Esophagus squamous epithelium (tissue), 5 donors: ENCODE measurements at places on chromosomes 13 and 19.

- no peak for DNase-seq
Observed at GRCh38 chr13:30129411-30129810, 177.9 kb downstream of the KATNAL1 start.

GRCh38 chr13:91295712-91296410, 51.6 kb upstream of the MIR17HG start:
- no peak for DNase-seq

DNA sequence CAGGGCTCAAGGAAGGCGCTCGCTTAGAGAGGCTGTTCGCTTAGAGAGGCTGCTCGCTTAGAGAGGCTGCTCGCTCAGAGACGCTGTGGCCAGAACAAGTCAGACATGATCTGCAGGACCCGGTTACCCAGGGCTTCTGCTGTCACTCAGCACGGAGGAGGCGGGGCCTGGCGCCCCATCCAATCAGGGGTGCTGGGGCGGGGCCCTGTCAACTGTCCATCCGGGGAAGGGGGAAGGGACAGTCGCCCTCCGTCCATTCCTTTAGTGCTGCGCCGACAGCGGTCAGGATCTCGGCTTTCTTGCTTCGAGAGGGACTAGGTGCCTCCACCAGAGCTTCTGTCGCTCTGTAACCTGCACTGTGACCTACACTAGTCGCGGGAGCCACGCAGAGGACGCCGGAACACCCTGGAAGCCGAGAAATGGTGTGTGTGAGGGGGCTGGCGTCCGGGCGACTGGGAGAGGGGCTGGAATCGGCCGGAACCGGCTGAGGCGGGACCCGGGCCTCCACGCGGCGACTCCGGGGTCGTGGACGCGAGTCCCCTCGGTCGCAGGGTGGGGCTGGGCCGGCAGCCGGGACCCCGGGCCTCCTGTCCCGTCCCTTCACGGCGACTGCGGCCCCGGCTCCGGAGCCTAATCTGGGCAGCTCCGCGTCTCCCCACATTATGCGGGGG, at the start of gene ZNF440:
TSS of gene ZNF440 (plus strand) at position 245 of the 671 bp plus-strand sequence. CDS start at position 420, 175 bp downstream.
- DNase-seq = peak; percentile 73

GRCh38 chr13:23081220-23081619, 99.6 kb upstream of the SGCG start:
- DNase-seq = no peak

DNA sequence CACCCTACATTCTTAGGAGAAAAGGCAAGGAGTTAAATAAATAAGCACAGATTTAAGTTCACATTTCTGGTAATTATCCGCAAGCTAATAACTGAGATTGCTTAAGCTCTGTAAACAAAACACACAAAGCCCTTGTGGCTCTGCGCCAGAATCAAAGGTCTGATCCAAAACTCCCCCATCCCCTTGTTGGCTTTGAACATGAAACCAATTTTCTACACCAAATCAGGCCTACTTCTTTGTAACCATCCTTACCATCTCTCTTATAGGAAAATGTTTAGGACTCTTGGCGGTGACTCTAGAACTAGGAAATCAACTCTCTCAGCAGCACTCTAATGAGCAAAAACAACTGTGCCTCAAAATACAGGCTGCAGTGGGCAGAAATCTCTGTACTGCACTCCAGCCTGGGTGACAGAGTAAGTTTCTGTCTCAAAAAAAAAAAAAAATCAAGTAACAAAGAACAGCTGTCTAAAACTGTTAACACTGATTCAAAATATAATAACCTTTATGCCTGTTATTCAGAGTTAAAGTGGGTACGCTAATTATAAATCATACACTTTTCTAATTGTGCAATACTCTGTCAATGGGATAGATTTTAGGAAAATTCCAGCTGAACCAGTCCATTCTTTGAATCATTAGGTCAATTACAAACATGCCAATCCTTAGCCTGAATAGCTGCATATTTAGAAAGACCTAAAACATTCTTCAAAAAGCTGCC, 25.8 kb downstream of the ABCC4 start:
- no peak for DNase-seq

- DNase-seq = no peak
Observed at GRCh38 chr13:73822668-73823592, 311.3 kb downstream of the KLF12 start.

- DNase-seq = no peak
Observed at GRCh38 chr13:43389573-43389972, 366.2 kb downstream of the DNAJC15 start.

DNA sequence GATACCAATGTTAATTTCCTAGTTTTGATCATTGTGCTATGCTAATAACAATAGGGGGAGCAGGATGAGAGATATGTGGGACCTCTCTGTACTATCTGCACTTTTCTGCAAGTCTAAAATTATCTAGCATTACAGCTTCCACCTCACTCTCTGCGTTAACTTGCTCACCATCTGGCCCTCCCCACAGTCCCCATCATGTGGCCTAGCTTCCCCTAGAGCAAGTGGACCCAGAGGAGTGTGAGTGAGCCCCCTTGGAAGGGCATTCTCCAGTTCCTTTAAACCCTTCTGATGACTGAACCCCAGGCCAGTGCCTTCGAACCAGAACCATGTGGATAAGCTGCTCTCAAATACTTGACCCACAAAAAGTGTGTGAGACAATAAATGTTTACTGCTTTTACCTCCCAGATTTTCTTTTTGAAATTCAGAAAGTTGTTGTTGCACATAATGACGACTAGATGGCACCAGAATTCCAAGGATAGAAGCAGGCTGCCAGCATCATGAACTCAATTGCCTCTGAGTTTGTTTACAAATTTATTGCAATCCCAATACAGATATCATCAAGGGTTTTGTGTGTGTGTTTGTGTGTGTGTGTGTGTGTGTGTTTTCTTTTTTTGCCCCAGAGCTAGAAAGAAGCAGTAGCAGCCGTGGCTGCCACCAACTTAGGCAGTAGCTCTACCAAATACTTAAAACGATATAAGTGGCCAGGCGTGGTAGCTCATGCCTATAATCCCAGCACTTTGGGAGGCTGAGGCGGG, 49.0 kb upstream of the ZNF780A start:
- DNase-seq = no peak

DNA sequence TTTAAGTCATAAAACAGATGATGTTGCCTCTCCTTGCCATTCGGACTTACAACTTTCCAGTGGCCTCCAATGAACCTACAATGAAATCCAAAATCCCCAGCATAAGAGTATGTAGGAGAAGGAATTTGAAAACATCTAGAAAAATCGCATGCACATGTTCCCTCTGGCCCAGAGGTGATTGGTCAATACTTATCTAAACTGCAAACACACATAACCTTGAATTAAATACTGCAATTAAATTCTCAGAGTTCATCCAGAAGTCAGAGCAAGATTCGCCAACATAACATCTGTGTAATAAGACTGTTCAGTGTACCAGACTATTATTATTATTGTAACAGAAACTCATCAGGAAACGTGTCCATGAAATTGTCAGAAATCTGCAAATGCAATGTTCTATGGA, 82.2 kb upstream of the USP29 start:
- no peak for DNase-seq

DNA sequence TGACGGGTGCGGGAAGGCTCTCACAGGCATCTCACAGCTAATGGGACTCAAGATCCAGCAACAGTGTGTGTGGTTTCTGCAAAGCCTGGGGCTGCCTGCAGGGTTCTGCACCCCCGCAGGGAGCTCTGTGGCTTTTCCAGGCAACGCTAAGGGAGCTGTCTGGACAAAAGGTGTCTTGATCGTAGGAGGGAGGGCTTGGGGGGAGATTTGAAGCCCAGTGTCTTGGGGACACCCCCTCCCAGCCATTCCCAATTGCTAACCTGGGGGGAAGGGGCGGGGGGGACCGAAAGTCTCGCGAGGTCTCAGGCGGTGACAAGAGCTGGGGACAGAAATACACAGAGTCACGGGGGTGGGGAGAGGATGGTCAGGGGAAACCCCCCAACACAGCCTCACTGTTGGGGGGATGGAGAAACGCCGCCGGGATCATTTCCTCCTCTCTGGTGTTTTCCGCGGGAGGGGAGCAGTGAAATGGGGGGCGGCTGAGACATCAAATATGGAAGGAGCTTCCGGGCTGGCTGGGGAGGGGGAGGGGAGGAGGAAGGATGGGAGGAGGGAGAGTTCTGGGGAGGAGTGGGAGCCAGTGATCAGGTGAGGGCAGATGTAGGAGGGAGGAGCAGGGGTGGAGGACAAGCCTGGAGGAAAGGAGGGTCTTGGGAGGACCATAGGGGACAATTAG, 13.3 kb downstream of the KCNC3 start:
- DNase-seq = no peak

DNA sequence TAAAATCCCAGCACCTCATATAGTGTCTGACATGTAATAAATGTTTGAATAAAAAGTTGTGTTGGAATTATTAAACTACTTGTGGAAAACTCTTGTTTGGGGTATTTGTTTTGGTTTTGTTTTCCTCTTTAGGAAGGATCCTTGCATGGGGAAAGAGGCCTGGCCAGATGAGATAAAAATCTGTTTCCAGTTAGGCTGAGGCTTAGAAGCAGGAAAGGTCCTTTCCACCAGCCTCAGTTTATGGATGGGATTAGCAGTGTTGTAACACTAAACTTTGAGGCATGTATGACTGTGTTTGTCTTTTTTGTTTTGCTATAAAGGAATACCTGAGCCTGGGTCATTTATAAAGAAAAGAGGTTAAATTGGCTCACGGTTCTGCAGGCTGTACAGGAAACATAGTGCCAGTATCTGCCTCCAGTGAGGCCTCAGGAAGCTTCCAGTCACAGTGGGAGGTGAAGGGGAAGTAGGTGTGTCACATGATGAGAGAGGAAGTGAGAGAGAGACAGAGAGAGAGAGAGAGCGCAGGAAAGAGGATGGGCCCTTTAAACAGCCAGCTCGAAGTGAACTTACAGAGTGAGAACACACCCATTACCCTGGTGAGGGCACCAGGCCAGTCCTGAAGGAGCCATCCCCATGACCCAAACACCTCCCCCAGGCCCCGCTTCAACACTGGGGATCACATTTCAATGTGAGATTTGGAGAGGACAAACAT, 21.6 kb downstream of the SPATA13 start:
- DNase-seq = no peak

DNA sequence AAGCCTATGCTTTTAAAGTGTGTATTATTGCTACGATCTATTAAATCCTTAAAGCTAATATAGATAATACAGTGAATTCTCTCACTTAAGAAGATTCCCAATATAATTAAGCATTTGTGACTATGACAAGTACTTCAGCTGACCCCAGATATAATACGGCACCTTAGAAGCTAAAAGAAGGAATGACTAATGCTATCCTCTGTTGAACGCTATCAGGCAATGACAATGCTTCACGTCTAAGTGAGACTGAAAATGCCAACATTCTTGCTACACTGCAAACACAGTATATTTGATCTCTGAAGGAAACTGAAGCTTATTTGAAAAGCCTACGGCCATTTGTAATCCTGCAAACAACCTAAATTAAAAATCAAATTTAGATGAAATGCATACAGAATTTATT, 19.7 kb downstream of the VWA8 start:
- DNase-seq = no peak

DNA sequence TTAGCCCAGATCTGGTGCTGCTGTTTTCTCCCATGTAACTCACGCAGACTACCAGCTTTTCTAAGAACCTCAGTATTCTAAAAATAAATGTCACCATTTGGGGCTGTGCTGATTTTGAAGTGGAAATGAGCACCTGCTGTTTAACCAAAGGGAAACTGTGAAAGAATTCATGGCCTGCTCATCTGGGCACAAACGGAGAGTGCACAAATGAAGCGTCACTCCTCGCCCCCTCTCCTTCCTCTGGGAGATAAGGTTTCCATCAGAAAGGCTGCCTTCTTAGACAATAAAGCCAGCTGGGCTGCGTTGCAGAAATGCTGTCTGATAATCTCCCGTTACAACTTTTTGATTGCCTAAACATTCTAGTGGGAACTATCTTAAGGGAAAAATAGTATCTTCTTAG, 73.7 kb upstream of the SLC15A1 start:
- no peak for DNase-seq

DNA sequence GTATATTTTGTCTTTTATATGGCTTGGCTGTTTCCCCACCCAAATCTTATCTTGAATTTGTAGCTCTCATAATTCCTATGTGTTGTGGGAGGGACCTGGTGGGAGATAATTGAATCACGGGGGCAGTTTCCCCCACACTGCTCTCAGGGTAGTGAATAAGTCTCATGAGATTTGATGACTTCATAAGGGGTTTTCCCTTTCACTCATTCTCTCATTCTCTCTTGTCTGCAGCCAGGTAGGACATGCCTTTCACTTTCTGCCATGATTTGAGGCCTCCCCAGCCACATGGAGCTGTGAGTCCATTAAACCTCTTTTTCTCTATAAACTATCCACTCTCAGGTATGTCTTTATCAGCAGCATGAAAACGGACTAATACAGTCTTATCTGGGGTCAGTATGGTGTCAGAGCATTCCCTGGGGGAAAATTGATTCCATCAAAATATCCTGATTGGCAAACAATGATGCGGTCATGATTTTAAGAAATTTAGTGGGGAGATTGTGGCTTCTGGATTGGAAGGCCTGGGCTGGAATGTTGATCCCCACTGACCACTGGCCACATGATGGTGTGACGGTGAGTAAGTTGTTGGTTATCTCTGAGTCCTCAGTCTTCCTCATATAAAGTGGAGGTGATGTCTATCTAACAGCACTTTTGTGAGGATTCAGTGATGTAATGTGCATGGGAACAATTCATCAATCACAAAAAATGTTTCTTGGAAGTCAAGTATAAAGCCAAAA, 27.5 kb upstream of the ANKRD10 start:
- DNase-seq = no peak

DNA sequence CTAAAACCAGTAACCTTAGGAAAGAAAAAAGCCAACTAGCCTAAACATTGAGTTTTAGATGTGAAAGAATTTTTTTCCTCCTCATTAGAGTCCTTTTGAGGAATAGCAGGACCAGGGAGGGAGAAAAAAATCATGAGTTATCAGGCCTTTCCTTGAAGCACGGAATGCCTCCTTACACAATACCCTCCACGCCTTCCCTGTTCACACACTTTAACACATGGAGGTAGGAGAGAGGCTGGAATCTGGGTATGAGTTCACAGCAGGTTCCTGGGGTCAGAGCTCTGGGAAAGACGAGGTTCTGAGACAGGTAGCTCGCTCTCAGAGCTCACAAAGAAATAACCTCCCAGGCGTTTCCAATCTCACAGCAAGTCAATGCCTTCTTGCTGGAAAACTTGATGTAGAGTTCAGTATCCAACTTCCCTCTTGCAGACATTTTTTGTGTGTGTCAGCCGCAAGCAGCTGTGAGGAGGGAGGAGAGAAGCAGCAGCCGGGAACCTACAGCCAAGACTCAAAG, 716 bp downstream of the ZNF573 start:
- DNase-seq = no peak

- no peak for DNase-seq
Observed at GRCh38 chr13:108781312-108781711, 151.9 kb downstream of the MYO16 start.

DNA sequence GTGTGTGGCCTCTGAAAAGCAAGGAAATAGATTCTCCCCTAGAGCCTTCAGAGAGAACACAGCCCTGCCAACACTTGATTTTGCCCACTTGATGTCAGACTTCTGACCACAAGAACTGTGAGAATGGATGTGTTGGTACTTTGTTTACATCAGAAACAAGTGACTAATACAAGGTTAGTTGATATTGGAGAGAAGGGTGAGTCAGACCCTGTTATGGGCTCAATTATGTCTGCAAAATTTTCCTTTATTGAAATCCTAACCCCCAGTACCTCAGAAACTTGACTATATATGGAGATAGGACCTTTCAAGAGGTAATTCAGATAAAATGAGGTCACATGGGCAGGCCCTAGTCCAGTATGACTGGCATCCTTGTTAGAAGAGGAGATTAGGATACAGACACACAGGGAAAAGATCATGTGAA, 226.7 kb downstream of the RFC3 start:
- DNase-seq = no peak

- no peak for DNase-seq
Observed at GRCh38 chr13:46595136-46595884, 42.3 kb downstream of the LRCH1 start.

GRCh38 chr19:6458695-6459261, 814 bp downstream of the SLC25A23 start:
- DNase-seq = no peak
